Caco-2 (cell line): ENCODE measurements at places on chromosomes 2 and 18. TPM values are rescaled to one million over a fixed set of nuclear protein-coding genes. Genes with fewer than 3 reads are reported as not detected.
A peak's percentile ranks its signal among the peaks of the same experiment; 100 is the strongest.

GRCh38 chr2:106562268-106563186 is 75.4 kb downstream of the CD8B2 start:
- no peak overlapping the region for H3K27ac ChIP-seq
- H3K4me1 ChIP-seq, result peaks cover 3% of the 10 kb centered on the region; the same call in 1 of the 2 replicates

Gene CFAP65
- total RNA-seq, result 0.34 and 0.77 TPM in 2 replicates

- no peaks in the 10 kb centered on the region for H3K27me3 ChIP-seq
- DNase-seq, result peak; percentile 77
- H3K27ac ChIP-seq, result no peak overlapping the region
- H3K4me3 ChIP-seq, result no peak overlapping the region
Observed at GRCh38 chr18:79246309-79247108, 149.2 kb upstream of the NFATC1 start.

GRCh38 chr18:7566567-7567473 is at the start of gene PTPRM:
Gene PTPRM (plus strand): TSS chr18:7567316. CDS start chr18:7567819, 503 bp downstream.
- H3K4me1 ChIP-seq, result peaks cover 17% of the 10 kb centered on the region
- H3K27ac ChIP-seq, result peak within 1 kb of the TSS; percentile 72
- H3K27me3 ChIP-seq, result no peaks in the 10 kb centered on the region
- H3K36me3 ChIP-seq, result no peaks in the 10 kb centered on the region

DNA sequence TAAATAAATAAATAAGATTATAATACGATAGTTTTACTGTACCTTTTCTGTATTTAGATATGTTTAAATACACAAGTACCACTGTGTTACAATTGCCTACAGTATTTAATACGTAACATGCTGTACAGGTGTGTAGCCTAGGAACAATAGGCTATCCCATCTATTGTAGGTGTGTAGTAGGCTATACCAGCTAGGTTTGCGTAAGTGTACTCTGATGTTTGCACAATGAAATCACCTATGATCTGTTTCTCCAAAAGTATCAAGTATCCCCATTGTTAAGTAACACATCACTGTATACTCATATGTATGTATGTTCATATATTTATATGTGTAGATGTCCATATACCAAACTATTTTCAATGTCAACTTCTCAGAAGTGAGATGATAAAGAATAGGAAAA is 118.2 kb upstream of the RND3 start:
- H3K27me3 ChIP-seq, result no peaks in the 10 kb centered on the region
- no peaks in the 10 kb centered on the region for H3K36me3 ChIP-seq
- no peak overlapping the region for H3K27ac ChIP-seq
- H3K4me1 ChIP-seq, result peaks cover 19% of the 10 kb centered on the region
- no peak overlapping the region for H3K4me3 ChIP-seq

GRCh38 chr18:75212751-75213090 is 2.1 kb downstream of the TSHZ1 start:
- no peak for DNase-seq
- H3K4me1 ChIP-seq, result peaks cover 8% of the 10 kb centered on the region; the same call in 1 of the 2 replicates

Gene CASP10
- total RNA-seq, result 5.8 and 5.9 TPM in 2 replicates

DNA sequence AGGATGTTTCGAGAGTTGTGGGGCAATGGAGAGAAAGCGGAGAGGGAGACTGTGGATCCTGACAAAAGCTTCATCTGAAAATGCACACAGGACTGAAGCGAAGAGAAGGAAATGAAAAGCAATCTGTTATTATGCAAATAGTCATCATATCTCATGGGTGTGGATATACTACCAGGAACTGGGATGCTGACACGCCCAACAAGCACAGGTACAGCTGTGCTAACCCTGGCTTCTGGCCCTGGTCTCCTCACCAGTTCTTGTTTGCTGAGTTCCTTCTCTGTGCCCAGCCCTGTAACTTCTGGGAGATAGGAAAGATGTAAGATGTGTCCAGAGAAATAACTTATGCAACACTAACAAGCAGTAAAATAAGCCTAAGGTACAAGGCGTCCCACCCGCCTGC is 358.8 kb downstream of the CMPK2 start:
- H3K4me1 ChIP-seq, result no peaks in the 10 kb centered on the region
- H3K36me3 ChIP-seq, result no peaks in the 10 kb centered on the region
- no peak for DNase-seq
- H3K4me3 ChIP-seq, result no peak overlapping the region
- no peaks in the 10 kb centered on the region for H3K27me3 ChIP-seq

Gene METTL5
- 75.1 and 82.4 TPM in 2 replicates for total RNA-seq

DNA sequence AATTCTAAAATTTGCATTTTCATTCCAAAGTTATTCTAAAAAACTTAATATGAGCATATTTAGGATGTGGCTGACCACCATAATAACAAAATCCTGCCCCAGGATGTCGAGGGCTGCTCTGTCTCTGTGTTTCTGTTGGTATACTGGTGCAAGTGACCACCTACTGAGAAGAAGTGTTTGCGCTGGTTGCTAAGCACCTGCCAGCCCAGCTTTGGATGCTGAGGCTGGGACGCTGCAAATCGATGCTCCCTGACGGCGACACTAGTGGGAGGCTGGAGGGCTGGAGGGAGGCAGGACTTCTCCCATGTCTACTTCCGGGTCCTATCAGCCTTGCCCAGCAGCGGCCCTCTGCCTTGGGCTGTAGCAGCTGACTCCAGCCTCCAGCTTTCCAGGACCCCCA is 45.0 kb downstream of the LAMA1 start:
- peaks cover 43% of the 10 kb centered on the region for H3K4me1 ChIP-seq
- no peaks in the 10 kb centered on the region for H3K36me3 ChIP-seq
- DNase-seq, result no peak
- no peak overlapping the region for H3K4me3 ChIP-seq

DNA sequence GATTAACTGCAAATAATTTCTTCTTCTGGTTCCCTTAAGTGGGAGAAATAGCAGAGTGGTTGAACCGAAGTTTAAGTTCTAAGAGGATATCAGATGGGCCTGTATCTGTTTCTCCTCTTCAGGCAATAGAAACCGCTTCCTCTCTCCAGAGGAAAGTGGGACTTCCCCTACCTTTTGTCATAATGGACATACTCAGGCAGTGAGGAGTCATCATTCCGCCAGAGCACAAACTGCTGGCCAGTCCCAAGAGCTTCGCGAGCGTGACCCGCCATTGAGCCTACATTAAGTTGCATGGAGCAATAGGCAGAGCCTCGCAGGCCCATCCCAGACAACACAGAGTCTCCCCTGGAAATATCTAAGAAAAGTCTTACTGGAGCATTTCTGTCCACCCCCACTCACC is 158.9 kb downstream of the LDLRAD4 start:
- no peak overlapping the region for H3K27ac ChIP-seq
- no peaks in the 10 kb centered on the region for H3K27me3 ChIP-seq
- no peaks in the 10 kb centered on the region for H3K36me3 ChIP-seq
- H3K4me3 ChIP-seq, result no peak overlapping the region

Gene GKN1
- not detected in 2 replicates for total RNA-seq

Gene SLC8A1
- total RNA-seq, result 0.21 and 0.43 TPM in 2 replicates

Gene UGT1A4
- total RNA-seq, result 0.79 and 0.84 TPM in 2 replicates

Gene PPP1R1C
- 2.8 and 3.9 TPM in 2 replicates for total RNA-seq

Gene NXPH2
- total RNA-seq, result not detected in 2 replicates

DNA sequence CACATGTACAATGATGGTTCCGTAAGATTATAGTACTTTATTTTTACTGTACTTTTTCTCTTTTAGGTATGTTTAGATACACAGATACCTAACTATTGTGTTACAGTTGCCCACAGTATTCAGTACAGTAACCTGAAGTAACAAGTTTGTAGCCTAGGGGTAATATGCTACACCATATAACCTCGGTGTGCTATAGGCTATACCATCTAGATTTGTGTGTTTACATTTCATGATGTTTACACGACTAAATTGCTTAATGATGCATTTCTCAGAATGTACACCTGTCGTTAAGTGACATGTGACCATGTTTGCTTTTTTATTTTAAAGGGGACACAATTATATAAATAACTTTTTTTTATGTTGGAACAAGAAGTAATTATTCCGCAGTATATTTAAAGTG is 34.5 kb downstream of the PIK3C3 start:
- H3K27ac ChIP-seq, result no peak overlapping the region
- no peak overlapping the region for H3K4me3 ChIP-seq
- no peaks in the 10 kb centered on the region for H3K4me1 ChIP-seq
- no peaks in the 10 kb centered on the region for H3K36me3 ChIP-seq
- H3K27me3 ChIP-seq, result no peaks in the 10 kb centered on the region

- no peak overlapping the region for H3K27ac ChIP-seq
- no peak for DNase-seq
- H3K4me1 ChIP-seq, result no peaks in the 10 kb centered on the region
- no peaks in the 10 kb centered on the region for H3K27me3 ChIP-seq
- H3K36me3 ChIP-seq, result no peaks in the 10 kb centered on the region
Observed at GRCh38 chr2:183474912-183475695, 350.9 kb downstream of the NUP35 start.

GRCh38 chr18:79375441-79376154 is 20.1 kb upstream of the NFATC1 start:
- DNase-seq, result no peak
- H3K4me1 ChIP-seq, result no peaks in the 10 kb centered on the region
- H3K36me3 ChIP-seq, result no peaks in the 10 kb centered on the region
- H3K4me3 ChIP-seq, result no peak overlapping the region

- H3K4me1 ChIP-seq, result no peaks in the 10 kb centered on the region
- DNase-seq, result no peak
- no peak overlapping the region for H3K27ac ChIP-seq
- no peaks in the 10 kb centered on the region for H3K36me3 ChIP-seq
- H3K4me3 ChIP-seq, result no peak overlapping the region
Observed at GRCh38 chr2:55459279-55459678, 39.6 kb upstream of the CCDC88A start.

- no peaks in the 10 kb centered on the region for H3K27me3 ChIP-seq
- H3K4me1 ChIP-seq, result no peaks in the 10 kb centered on the region
- H3K27ac ChIP-seq, result no peak overlapping the region
- H3K4me3 ChIP-seq, result no peak overlapping the region
Observed at GRCh38 chr18:24128700-24129099, 10.2 kb upstream of the CABYR start.

Gene CYP1B1
- 1.3 and 1.8 TPM in 2 replicates for total RNA-seq

Gene DUSP11
- total RNA-seq, result 23.8 and 24.3 TPM in 2 replicates

- H3K36me3 ChIP-seq, result no peaks in the 10 kb centered on the region
- peak overlapping the region; percentile 72 for H3K27ac ChIP-seq
- no peaks in the 10 kb centered on the region for H3K27me3 ChIP-seq
- H3K4me1 ChIP-seq, result peaks cover 28% of the 10 kb centered on the region
- peak overlapping the region; percentile 11; the same call in 1 of the 2 replicates for H3K4me3 ChIP-seq
Observed at GRCh38 chr18:62741118-62741566, 25.8 kb downstream of the PHLPP1 start.

- no peaks in the 10 kb centered on the region for H3K27me3 ChIP-seq
- H3K4me1 ChIP-seq, result no peaks in the 10 kb centered on the region
- no peak for DNase-seq
- H3K36me3 ChIP-seq, result no peaks in the 10 kb centered on the region
- H3K27ac ChIP-seq, result no peak overlapping the region
- no peak overlapping the region for H3K4me3 ChIP-seq
Observed at GRCh38 chr2:5673145-5674025, 18.8 kb upstream of the SOX11 start.

GRCh38 chr2:226151157-226151556 is 648.5 kb downstream of the IRS1 start:
- no peaks in the 10 kb centered on the region for H3K4me1 ChIP-seq
- H3K27me3 ChIP-seq, result no peaks in the 10 kb centered on the region
- H3K4me3 ChIP-seq, result no peak overlapping the region
- no peak for DNase-seq
- no peak overlapping the region for H3K27ac ChIP-seq

Gene FTCDNL1
- 0.35 and 0.68 TPM in 2 replicates for total RNA-seq

Gene KCNK3
- 0.09 and 0.36 TPM in 2 replicates for total RNA-seq

GRCh38 chr2:15988733-15989132 is 48.4 kb downstream of the MYCN start:
- DNase-seq, result no peak
- peak overlapping the region; percentile 80 for H3K27ac ChIP-seq
- no peak overlapping the region for H3K4me3 ChIP-seq
- peaks cover 21% of the 10 kb centered on the region for H3K4me1 ChIP-seq
- no peaks in the 10 kb centered on the region for H3K27me3 ChIP-seq

DNA sequence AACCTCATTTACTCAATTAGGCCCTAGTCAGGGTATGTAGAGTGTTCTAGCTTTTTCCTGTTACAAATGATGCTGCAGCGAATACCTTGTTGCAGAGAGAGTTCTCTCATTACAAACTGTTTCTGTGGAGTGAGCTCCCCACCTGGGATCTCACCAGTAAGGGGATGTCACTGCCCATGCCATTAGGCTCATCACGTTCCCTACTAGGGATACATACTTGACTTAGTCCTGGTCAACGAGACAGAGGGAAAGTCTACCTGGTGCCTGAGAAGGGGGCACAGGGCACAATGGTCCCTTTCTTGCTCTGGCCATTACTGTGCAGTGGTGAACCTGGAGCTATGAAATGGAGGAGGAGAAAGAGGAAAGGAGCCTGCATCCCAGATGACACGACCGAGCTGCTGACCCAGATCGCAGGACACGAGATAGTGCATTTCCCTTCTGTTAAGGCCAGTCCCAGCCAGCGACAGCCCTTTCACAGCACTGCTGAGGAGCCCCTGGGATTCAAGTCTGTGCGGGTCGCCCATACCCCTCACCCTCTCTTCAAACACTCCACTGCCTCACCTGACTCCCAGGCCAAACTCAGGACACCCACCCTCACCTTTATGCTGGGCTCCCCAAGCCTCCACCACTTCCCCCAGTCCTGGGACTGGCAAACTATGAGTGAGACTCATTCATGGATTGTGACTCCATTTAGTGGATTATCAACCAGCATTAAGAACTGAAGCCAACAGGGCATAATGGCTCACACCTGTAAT is 16.0 kb downstream of the MALL start:
- no peak overlapping the region for H3K27ac ChIP-seq
- peaks cover 22% of the 10 kb centered on the region for H3K4me1 ChIP-seq
- no peak overlapping the region for H3K4me3 ChIP-seq

DNA sequence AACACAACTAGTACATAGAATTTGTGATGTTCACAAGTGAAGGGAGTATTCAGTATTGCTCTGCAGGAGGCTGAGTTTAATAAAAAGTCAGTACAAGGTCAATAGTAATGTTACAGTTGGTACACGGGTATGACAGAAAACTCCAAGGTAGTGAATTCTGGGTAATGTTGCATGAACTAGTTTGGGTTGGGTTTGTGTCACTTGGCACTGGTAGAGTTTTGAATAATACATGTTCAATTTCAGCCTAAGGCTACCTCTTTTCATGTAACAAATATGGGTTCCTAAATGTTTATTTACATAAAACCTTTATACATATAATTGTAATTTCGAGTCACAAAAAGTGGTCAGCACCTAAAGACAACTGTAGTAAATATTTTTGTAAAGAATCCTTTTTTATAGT is 19.4 kb downstream of the CTIF start:
- H3K4me1 ChIP-seq, result no peaks in the 10 kb centered on the region
- H3K27ac ChIP-seq, result no peak overlapping the region

- no peak overlapping the region for H3K27ac ChIP-seq
- H3K36me3 ChIP-seq, result no peaks in the 10 kb centered on the region
- H3K4me3 ChIP-seq, result no peak overlapping the region
Observed at GRCh38 chr18:47877892-47878291, 52.6 kb downstream of the SMAD2 start.

Gene SLC5A7
- not detected in 2 replicates for total RNA-seq

Gene SNTG2
- total RNA-seq, result not detected in 2 replicates
